Activated naive CD4-positive, alpha-beta T cell treated with anti-CD3 and anti-CD28 coated beads, Interleukin-2, amount 50 U/mL, for 72 hours (primary cell): ENCODE measurements at places on chromosomes 5 and 9. TPM values are rescaled to one million over a fixed set of nuclear protein-coding genes. Genes with fewer than 3 reads are reported as not detected.

Gene LOX
- total RNA-seq = not detected

Gene S100Z
- total RNA-seq = 0.75 TPM

Gene CCDC69
- total RNA-seq = 21.0 TPM

Gene ACTBL2
- not detected for total RNA-seq

Gene CDH6
- total RNA-seq = not detected

Gene SCGB3A2
- total RNA-seq = not detected

Gene MAMDC2
- total RNA-seq = not detected

Gene CNTRL
- 68.5 TPM for total RNA-seq

Gene EMB
- 49.4 TPM for total RNA-seq

Gene DBH
- total RNA-seq = not detected

Gene ACER2
- 1.2 TPM for total RNA-seq

Gene ASPN
- total RNA-seq = not detected

Gene PLAC8L1
- total RNA-seq = 0.64 TPM

Gene DDX4
- total RNA-seq = not detected

Gene OTP
- total RNA-seq = not detected

Gene PCYOX1L
- 14.2 TPM for total RNA-seq
